ENCODE measurements at places on chromosomes 3 and 15. TPM values are rescaled to one million over a fixed set of nuclear protein-coding genes. Genes with fewer than 3 reads are reported as not detected.

NTRK3 gene
- total RNA-seq: 7.2 TPM

DNA sequence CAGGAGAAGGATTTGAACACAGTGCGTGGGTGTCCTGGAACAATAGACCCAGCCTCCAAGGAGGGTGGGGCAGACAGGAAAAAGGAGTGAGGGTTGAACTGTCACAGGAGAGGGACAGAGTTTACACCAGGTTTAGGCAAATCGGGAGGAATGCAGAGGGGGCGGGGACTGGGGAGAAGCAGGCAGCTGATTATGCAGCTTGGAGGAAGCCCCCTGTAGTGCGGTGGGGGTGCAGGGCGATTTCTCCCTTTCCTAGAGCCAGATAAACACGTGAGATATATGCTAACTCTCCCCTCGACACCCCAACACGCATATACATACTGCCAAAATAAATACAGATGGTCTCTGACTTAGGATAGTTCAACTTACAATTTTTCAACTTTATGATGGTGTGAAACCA lies 108.6 kb upstream of the PRR20G start:
- no peak for DNase-seq

DNA sequence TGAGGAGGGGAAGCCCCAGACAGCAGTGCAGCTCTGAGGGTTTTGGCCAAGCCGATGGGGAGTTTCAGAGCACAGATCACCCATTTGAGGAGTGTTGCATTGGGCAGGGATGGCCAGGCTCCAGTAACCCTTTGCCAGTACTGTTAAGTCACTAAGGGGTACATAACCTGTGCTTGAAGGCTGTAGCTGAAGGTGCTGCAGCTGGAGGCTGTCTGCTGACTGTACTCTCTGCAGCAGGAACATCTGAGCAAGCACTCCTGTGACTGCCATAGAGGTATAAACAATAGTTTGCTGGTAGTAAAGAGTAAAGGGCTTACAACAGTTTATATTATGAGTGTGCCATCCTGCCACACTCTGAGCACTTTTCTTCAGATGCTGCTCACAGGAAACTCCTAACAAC lies 297.8 kb downstream of the EPHA3 start:
- no peak for DNase-seq

DNA sequence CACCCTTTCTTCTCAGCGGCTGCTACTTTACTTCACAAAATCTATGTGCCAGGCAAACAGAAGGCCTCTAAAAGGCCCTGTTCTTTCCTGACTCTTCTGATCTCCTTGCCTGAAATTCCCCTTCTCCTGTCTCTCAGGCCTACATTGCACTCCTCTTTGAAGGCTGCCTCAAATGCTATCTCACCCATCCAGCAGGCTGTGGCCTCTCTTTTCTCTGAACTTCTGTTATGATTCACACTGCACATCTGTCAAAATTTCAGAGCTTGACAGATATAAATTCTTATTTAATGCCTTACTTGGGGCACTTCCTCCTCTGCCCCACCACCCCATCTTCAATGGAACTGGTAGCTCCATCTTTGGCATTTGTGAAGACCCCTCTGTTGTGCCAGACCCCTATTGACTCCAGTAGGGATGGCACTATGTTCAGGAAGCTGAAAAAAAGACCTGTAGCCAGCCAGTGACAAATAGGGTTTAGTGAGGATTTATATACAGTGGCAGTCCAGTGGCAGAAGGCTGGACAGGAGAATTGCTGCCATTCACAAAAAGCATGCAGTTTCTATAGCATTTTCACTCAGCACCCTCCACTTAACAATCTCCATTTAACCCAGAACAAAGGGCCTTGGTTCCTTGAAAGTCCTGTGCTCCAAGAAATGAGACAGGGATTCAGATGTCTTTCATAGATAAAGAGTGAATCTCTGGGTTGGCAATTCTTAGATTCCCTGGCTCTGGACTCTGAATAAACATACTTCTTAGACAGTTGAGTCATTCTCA lies 415.8 kb upstream of the GRM7 start:
- DNase-seq: no peak

DNA sequence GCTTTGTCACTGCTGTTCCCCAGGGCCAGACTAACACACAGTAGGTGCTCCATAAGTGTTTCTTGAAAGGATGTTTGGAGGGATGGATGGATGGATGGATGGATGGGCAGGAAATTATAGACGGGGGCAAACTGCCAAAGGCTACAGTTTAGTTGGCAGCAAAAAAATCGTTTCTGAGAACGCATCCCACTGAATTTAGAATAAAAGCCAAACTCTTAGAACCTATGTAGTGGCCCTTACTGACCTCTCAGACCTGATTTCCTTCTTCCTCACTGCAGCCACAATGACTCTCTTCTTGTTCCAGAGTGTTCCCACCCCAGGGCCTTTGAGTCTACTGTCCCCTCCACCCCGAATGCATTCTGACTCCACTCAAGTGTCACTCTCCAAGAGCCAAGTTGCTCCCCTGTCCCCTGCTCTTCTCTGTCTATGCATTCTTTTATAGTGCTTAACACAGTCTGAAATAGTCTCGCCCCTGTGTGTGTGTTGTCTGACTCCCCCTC lies 5.2 kb upstream of the GATA2 start:
- no peak for DNase-seq
